ENCODE measurements at places on chromosomes 12 and 14.

GRCh38 chr12:107875786-107876185 lies 101.3 kb downstream of the ASCL4 start:
- DNase-seq = no peak

GRCh38 chr14:21098892-21099595 lies 589 bp upstream of the ZNF219 start:
- DNase-seq = no peak

DNA sequence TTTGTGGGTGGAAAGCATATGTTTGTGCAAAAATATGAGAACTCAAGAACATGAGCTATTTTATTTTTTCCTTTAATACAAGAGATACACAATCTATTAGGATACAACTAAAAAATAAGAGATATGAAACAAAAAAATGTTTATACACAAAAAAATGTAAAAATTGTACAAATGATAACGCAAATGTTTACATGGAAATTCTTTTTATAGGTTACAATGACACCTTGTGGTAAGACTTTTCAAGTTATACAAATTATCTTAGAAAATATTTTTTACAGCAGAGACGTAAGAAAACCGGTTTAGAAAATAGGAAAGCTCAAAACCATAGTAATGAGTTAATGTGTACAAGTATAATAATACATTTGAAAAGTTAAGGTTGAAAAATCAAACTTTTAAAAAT lies 25.5 kb downstream of the CEP83 start:
- no peak for DNase-seq

GRCh38 chr14:68476212-68477109 lies 316.4 kb downstream of the ZFP36L1 start:
- no peak for DNase-seq
